Gastrocnemius medialis (tissue), 4 donors: ENCODE measurements at places on chromosomes 7 and 10. TPM values are rescaled to one million over a fixed set of nuclear protein-coding genes. Genes with fewer than 3 reads are reported as not detected.
A peak's percentile ranks its signal among the peaks of the same experiment; 100 is the strongest.

DNA sequence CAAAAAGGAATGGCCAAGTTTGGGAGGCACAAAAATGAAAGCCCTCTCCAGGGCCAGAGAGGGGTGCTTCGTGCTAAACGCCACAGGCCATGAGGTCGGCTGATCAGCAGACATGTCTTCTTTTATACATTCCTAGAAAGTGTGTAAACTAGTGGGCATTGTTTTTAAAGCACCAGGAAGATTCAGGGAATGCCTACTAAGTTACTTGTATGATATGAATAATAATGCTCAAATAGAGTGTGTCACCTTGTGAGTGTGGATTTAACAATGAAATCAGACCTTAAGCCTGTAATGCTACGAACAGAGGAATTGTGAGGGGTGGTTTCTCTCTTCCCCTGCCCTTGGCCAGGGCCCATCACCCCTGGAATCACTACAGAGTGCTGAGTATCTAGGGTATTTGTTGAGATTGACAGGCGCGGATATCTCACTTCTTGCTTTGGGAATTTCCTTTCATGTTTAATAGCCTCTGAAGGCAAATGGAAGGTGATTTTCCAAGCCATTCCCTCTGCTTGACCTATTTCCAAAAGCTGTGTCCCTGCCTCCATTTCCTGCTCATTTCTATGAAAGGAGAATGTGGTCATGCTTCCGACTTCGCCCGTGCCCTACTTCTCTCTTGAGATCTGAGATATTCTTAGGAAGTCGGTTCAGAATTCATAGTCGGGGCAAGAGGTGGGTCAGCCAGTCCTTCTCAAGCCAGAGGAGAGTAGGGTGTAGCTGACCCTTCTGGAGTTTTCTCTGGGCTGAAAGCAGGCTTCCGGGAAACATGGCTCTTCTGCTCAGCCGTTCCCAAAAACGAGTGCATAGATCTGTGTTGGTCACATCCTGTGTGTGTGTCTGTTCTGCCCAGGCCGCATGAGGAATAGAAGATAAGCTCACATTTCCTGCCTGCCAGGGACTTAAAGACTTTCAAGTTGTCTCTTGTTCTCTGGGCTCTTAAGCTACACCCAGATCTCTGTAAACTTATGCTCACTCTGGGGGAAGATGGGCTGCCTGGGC, 167.8 kb upstream of the ITGB1 start:
- DNase-seq, result no peak

DNA sequence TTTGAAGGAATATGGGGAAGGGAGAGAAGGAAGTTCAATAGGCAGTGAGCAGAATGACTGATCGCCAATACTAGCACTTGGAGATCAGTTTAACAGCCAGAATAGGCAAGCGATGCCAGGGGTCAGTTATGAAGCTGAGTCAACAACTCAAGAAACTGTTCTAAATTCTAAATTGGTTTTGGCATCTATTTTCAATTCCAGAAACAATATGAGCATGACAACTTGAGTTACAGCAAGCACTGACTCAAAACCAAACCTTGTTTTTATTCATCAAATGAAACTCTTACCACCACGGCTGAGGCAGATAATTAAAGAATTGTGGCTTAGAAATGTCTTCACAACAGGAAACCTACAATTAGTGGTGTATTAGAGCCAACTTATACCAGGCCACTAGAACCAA, 180.5 kb upstream of the ASAH2 start:
- no peak for DNase-seq

DNA sequence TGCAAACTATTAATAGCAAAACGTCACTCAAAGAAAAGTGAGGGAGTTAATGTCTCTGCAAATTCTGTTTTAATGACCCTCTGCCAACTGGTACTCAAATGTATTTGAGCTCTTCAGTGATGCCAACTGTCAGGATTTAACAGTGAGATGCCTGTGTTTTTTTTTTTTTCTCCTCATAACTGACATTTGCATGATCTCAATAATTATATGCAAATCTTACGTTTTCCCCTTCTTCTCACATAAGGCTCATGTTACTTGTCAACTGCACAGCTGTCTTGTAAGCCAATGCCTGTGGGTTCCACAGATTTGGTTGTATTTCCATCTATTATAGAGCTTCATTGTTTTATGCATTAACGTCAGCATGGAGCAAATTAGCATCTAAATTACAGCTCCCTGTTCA, 38.2 kb downstream of the PPP1R3A start:
- no peak for DNase-seq

GRCh38 chr7:55770778-55771177, 91.8 kb downstream of the SEPTIN14 start:
- DNase-seq, result no peak

- DNase-seq, result no peak
These were observed 345.5 kb downstream of the FGFR2 start for GRCh38 chr10:121252756-121253155.

DNA sequence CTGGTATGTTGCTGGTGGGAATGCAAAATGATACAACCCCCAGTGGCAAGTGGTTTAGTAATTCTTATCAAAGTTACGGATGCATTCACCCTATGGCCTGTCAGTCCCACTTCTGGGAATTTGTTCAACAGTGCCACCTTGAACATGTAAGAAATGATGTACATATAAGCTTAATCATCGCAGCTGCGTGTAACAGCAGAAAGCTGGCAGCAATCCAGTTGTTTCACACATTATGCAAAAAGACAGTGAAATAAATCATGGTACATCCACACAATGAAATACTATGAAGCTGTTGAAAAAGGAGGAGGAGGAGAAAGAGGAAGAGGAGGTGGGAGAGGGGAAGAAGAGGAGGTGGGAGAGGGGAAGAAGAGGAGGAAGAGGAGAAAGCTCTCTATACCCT, 76.2 kb upstream of the MYL10 start:
- DNase-seq, result no peak

DNA sequence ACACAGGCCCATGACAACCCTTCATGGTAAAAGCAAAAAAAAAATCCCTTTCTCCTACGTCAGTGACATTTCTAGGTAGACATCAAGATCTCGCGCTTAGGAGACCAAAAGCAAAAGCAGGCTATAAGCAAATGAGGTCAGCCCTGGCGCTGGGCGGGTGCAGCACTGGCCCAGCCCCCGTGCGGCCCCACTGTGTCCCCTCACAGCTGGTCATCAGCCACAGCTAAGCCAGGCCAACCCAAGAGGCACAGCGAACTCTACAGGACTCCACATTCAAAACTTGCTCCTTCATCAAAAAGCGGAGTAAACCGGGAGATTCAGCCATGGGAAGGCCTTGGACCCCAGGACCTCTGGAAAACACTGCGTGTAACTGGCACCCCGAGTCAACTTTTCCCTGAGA, 113.7 kb downstream of the PTPRN2 start:
- no peak for DNase-seq

GRCh38 chr7:56538541-56539429, 422.6 kb upstream of the NUPR2 start:
- DNase-seq, result no peak

- DNase-seq, result no peak
These were observed 67.9 kb downstream of the OAT start for GRCh38 chr10:124350806-124351205.

DNA sequence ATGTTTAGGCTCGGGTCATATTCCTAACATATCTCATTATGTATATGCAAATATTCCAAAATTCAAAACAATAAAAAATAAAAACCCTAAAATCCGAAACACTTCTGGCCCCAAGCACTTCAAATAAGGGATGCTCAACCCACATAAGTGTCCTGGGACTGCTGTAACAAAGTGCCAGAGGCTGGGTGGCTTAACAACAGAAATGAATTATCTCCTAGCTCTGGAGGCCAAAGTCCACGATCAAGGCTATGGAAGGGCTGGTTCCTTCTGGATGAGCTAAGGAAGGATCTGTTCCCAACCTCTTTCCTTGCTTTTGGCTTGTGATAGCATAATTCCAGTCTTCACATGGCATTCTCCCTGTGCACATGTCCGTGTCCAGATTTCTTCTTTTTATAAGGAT, 181.6 kb upstream of the NFE2L3 start:
- DNase-seq, result no peak

DNA sequence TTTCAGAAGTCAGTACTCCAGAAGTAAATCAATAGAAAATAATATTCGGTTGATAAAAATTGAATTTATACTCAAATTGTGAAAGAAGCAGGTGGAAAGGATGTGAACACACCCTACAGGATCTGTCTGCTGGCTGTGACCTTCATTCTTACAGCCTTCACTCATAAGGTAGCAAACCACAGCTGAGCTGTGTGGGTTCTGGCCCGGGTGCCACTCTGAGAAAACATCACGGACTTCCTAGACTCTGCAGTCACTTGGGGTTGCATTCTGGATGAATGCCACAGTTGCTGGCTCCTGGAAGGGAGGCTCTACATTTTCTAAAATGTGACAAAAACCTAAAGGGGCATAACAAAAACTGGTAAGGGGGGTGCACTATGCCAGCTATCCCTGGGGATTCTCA, 36.0 kb upstream of the ABLIM1 start:
- DNase-seq, result no peak

DNA sequence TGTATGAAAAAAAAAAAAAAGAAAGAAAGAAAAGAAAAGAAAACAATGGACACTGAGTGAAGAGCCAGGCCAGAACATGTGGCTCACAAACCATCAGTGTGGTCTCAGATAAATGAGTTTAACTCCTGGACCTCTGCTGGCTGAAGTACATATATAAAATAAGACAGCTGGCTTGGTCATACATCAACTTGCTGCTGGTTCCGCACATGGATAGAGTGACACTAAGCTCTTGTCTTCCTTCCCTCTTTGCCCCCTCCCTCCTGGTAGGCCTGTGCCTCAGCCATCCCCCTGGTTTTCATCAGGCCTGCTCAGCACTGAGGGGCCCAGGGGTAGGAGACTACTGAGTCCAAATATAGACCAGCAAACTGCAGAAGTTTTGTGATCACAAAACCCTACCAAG, 58.1 kb upstream of the DGKI start:
- DNase-seq, result no peak

GRCh38 chr7:130932667-130933432, 198.8 kb upstream of the KLF14 start:
- DNase-seq, result no peak

- DNase-seq, result no peak
These were observed 10.1 kb downstream of the CARD11 start for GRCh38 chr7:3033581-3033980.

- peak; percentile 56 for DNase-seq
These were observed 5.6 kb downstream of the POR start for GRCh38 chr7:75920431-75921161.

Gene TRIM50
- not detected for total RNA-seq

- no peak for DNase-seq
These were observed 40.0 kb downstream of the CLIP2 start for GRCh38 chr7:74329225-74329624.

Gene GALNT17
- 12.6 TPM for total RNA-seq

- DNase-seq, result no peak
These were observed 4.4 kb downstream of the PSPH start for GRCh38 chr7:56046721-56047445.

Gene KIAA1549
- total RNA-seq, result 0.55 TPM

GRCh38 chr7:91243591-91244301, 20.5 kb upstream of the FZD1 start:
- no peak for DNase-seq

- no peak for DNase-seq
These were observed 57.3 kb downstream of the PALS2 start for GRCh38 chr7:24630596-24630995.

DNA sequence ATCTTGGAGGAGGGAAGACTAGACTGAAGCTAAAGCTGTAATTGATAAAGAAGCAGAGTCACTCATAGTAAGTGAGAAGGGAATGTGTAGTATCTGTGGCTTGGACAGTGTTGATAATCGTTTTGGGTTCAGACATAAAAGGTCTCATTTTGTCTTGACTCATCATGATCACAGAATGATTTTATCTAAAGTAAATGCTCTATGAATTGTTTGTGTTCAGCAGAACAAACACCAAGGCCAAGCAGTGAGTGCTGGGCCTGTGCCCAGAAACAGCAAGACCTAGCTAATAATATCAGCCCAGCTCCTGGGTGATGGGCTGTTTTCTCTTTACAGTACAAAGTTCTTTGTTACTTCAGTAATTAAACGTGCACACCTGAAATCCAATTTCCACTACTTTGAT, 26.7 kb upstream of the CD36 start:
- peak; percentile 70 for DNase-seq

Gene TES
- total RNA-seq, result 5.7 TPM

Gene MBL2
- not detected for total RNA-seq

DNA sequence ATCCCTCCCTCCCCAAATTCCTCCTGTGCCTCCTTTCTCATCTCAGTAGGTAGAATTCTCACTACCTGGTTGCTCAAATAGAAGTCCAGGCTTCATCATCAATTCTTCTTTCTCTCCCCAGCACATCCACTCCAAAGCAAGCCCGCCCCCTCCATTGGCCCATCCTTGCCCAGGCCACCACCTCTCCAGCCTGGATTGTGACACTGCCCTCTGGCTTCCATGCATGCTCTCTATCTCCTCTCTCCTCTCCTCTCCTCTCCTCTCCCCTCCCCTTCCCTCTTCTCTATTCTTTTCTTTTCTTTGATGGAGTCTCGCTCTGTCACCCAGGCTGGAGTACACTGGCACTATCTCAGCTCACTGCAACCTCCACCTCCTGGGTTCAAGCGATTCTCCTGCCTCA, 144.9 kb downstream of the UBE2H start:
- DNase-seq, result no peak

GRCh38 chr10:65931291-65932070, 994.4 kb upstream of the LRRTM3 start:
- no peak for DNase-seq

- DNase-seq, result no peak
These were observed 1.8 kb upstream of the CAV2 start for GRCh38 chr7:116497708-116498107.

DNA sequence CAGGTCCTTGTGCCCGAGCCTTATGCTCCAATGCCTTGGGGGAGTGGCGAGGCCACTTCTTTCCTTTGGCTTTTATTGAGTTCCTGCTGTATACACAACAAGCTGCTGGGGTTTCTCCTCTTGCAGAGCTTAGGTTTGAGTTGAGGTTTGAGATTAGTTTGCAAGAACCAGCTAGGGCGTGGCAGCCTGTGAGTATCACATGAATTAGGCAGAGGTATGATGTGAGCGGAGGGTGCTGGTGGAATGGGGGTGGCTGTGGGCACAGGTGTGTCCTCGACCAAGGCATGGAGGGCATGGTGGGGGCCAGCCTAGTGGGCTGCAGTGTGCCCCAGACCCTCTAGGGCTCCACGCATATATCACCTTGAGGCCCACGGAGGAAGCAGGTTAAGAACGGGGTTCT, 123.3 kb downstream of the DOCK1 start:
- DNase-seq, result no peak

GRCh38 chr7:8278183-8278582, 16.2 kb upstream of the ICA1 start:
- no peak for DNase-seq

GRCh38 chr10:124643330-124644009, 100.7 kb downstream of the FAM53B start:
- DNase-seq, result no peak

Gene SNCG
- 2.0 TPM for total RNA-seq

- no peak for DNase-seq
These were observed 652 bp downstream of the KAZALD1 start for GRCh38 chr10:101062232-101063049.

DNA sequence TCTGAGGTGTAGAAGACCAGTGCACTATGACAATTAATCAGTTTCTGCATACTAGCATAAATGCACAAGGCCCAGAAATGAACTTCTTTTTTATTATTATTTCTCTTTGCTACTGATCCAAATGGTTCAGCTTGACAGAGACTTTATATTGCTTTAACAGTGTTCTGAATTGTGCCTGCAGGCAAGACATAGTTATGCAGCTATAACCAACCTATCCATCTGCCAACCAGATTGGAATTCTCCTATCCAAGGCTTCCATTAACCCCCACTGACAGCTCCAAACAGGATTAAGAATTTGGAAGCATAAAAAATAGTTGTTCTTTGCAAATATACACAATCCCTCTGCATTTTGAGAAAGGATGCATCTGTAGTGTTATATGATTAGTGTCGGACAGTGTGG, 98.2 kb downstream of the BTRC start:
- no peak for DNase-seq
